HFF-Myc (cell line): ENCODE measurements at places on chromosomes 12 and 14.

GRCh38 chr12:95114766-95115405 is 41.5 kb upstream of the NR2C1 start:
- DNase-seq = no peak

- no peak for DNase-seq
Measured at GRCh38 chr14:92622311-92622710, 108.7 kb downstream of the RIN3 start.

- no peak for DNase-seq
Measured at GRCh38 chr14:70664698-70665447, 23.2 kb downstream of the TTC9 start.

DNA sequence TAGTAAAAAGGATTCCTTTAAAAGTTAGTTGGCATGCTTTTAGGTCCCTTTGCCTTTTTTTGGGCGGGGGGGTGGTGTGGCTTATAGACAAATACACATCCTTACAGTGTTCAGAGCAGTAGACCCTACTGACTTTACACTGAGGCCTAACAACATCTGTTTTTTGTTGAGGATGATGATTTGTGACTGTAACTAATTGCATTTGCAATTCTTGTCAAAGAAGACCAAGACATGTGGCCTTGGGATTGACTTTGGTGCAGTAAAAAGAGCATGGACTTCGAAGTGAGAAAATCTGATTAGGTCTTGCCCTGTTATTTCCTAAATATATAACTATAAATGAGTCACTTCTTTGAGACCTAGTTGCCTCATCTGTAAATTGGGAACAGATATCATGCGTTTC is 77.3 kb downstream of the TRHDE start:
- DNase-seq = no peak

- no peak for DNase-seq
Measured at GRCh38 chr12:79421236-79421740, 269.5 kb downstream of the PAWR start.

DNA sequence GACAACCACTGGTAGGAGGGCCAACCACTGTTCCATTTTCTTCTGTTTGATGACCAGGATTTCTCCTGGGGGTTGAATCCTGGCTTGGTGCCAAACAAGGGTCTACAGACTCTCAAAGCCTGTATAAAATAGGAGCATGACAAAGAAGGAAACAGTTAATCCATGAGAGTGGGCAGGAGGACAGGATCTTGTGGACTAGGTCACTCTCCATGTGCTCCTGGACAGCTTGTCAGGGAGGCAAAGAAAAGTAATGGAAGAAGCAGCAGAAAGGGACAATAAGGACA is 243.7 kb downstream of the AKAP6 start:
- no peak for DNase-seq
